ENCODE measurements at places on chromosomes 3 and 15.

DNA sequence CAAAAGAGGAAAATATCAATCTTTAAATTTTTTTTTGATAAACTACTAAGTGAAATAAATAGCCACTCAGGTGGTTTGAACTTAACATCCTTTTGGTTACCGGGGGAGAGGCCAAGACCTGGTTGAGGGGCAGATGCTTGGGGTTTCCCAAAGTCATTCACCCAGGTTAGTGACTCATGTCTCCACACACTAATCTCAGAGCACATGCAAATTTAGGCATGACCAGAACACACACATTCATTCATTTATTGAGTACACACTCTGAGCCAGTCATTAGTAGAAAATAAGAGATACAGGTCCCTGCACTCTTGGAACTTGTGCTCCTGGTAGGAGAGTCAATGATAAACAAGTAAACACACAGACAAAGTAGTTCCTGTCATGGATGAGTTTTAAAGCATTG, 7.3 kb downstream of the ILDR1 start:
- no peak for DNase-seq

GRCh38 chr3:29202378-29202777, 78.5 kb upstream of the RBMS3 start:
- DNase-seq, result no peak

DNA sequence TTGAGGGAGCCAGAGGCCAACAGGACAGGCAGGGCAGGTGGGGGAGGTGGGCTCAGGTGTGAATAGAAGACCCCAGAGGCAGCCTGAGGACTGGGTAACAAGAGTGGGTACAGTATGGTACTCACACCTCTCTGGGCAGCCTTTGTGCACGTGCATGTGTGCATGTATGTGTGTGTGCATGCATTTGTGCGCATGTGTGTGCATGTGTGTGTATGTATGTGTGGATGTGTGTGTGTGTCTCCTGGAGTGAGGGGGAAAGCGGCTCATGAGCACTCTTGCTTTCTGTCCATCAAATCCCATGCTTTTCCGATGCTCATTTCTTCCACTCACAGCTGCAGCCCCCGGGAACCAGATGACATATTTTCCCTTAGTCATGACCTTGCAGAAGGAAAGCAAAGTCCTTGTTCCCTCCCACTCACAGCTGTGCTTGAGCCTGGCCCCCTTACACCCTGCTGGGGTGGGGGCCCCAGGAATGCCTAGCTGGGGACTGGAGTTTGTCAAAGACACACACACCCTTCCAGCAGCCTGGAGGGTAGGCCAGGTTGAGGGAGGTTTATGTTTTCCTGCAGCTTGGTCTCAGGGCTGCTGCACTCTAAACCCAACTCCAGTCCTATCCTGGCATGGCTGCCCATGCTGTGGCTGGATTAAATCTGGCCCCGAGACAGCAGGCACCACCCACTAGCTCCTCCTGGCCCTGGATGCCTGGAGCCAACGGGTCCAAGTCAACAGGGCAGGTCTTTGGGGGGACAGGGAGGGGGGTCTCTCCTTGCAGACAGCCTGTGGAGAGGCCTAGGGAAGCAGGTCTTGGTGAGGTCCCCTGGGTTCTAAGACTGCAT, 22.5 kb downstream of the CCDC33 start:
- no peak for DNase-seq

GRCh38 chr3:50263478-50264382, 5.2 kb upstream of the SEMA3B start:
- no peak for DNase-seq

DNA sequence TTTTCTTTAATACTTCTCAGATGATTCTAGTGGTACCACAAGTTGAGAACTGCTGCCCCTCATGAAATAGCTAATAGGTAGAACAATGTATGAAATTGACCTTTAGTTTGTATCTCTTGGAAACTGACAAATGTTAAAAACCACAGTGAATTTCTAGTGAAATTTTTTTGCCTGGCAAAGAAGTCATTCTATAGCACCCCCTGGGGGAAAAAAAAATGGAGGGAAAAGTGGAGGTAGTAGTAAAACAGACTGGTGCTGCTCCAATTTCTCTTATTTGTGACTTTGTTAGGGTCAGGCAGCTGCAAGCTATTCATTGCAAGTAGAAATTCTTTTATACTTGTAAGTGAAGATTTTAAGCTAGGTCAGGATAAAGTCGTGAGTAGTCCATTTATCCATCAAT, 605.0 kb downstream of the NLGN1 start:
- no peak for DNase-seq

DNA sequence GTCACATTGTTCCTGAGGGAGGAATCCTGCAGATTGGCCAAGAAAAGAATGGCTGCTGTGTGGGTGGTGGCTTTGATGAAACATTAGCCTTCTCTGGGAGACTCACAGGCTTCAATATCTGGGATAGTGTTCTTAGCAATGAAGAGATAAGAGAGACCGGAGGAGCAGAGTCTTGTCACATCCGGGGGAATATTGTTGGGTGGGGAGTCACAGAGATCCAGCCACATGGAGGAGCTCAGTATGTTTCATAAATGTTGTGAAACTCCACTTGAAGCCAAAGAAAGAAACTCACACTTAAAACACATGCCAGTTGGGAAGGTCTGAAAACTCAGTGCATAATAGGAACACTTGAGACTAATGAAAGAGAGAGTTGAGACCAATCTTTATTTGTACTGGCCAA, 6.1 kb downstream of the PTX3 start:
- no peak for DNase-seq

- DNase-seq, result no peak
These were observed 57.0 kb downstream of the DUT start for GRCh38 chr15:48388016-48388851.

GRCh38 chr3:12327021-12327420, 38.2 kb downstream of the PPARG start:
- no peak for DNase-seq

DNA sequence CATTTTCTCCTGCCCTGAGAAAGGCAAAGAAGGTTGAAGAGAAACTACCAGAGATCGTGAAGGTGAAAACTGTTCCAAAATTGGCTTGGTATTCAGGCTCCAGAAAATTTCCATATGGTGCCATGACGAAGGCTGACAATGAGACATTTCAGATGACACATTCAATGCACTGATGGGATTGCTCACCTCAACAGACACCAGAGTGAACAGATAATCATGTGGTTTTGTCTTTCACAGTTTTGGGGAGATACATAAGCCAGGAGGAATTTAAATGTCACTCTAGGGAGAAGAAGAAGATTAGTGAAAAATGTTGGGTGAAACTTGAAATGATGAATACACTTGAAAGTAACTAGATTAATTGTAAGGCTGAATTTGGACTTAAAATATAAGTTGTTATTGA, 339.7 kb upstream of the EPHA3 start:
- no peak for DNase-seq

- DNase-seq, result no peak
These were observed 24.6 kb upstream of the GATA2 start for GRCh38 chr3:128517648-128518047.

DNA sequence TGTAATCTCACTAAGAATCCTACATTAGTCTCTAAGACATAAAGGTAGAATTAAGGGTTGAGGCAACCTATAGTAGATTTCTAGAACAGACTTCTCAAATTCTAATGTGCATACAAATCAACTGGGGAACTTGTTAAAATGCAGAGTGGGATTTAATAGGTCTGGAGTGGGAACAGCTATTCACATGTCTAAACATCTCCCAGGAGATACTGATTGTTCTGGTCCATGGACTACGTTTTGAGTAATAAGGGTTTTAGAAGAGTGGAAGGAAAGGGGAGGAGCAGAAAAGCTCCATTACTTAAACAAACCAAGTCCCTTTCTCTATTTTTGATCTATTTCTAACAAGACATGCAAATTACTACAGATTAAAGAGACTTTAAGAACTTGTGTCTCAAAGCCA, 524.8 kb downstream of the TUSC7 start:
- DNase-seq, result no peak

DNA sequence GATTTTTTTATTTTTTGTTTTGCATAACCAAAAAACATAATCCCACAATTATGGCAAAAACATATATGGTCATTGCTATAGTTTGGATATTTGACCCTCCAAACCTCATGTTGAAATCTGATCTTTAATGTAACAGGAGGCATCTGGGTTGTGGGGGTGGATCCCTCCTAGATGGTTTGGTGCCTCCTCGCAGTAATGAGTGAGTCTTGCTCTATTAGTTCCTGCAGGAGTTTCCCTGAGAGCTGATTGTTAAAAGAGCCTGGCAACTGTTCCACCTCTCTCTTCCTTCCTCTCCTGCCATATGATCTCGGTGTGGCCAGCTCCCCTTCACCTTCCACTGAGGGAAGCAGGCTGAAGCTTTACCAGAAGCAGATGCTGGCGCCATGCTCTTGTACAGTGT, 33.2 kb upstream of the TRIM59 start:
- DNase-seq, result no peak

DNA sequence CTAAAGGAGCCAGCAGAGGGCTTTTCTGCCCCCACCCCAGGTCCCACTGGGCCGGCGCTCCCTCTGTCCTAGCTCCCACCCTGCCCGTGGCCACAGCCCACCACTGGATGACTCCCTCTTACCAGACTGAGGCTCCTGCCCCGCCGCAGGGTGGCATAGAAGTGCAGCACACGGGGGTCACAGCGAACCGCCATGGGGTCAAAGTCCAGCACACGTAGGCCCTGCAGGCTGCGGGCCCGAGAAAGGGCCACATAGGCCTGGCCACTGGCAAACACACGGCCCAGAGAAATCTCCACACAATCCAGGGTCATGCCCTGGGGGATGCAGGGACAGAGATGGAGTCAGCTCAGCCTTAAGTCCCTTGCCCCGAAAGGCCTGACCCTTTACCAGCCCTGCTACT, 9.0 kb downstream of the PIF1 start:
- no peak for DNase-seq

GRCh38 chr3:114417675-114418074, 123.8 kb downstream of the TIGIT start:
- no peak for DNase-seq

GRCh38 chr3:150925751-150926201, 20.5 kb upstream of the MINDY4B start:
- DNase-seq, result peak; percentile 54

DNA sequence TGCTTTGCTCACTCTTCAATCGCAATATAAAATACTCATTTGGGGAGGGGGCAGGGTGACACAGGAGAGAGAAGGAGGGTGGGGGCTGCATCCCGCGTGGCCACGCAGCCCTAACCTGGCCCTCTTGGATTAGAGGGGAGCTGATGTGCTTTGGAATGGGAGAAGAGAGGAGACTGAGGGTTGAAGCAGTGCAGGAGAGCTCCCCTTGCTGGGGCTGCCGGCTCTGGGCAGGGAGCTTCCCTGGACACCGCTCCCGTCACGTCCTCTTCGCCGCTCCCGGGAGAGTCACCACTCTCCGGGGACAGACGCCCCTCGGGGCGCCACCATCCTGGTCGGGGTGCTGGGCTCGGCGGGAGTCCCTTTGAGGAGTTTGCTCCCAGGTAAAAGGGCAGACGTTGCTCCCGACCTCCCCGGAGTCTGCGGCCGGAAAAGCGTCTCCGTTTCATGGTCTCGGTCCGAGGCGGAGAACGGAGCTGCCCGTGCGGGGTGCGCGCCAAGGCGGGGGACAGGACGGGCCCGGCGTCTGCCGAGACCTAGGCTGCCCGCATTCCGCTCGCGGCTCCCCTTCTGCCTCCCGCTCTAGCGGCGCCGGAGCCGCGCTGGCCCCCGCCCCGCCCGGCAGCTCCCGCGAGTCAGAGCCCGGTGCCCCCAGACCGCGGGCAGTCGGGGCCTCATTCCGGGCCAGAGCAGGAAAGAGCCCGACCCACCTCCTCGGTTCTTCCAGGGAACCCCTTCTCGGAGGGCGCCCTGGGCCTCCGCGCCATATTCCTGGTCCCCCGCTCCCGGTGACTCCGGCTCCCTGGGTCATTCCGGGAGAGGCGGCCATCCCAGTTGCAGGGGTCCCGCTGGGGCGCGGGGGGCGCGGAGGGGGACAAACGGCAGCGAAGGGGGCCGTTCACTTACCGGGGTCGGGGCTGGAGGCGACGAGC, 603 bp downstream of the SLC7A14 start:
- peak; percentile 28 for DNase-seq

DNA sequence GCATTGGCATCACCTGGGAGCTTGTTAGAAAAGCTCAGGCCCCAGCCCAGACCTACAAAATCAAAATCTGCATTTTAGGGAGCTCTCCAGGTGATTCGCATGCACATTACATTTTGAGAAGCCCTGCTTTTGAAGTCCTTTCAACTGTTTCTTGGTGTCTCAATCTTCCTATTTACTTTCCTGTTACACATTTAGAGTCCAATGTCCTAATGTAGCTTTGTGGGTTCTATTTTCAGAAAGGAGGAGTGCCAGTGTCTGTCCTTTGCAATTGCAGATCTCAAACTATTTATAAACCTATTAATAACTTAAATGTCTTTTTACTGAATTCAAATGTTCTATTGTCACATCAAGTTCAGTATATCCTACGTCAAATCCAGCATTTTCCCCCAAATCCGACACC, 27.8 kb upstream of the MYRIP start:
- DNase-seq, result no peak

DNA sequence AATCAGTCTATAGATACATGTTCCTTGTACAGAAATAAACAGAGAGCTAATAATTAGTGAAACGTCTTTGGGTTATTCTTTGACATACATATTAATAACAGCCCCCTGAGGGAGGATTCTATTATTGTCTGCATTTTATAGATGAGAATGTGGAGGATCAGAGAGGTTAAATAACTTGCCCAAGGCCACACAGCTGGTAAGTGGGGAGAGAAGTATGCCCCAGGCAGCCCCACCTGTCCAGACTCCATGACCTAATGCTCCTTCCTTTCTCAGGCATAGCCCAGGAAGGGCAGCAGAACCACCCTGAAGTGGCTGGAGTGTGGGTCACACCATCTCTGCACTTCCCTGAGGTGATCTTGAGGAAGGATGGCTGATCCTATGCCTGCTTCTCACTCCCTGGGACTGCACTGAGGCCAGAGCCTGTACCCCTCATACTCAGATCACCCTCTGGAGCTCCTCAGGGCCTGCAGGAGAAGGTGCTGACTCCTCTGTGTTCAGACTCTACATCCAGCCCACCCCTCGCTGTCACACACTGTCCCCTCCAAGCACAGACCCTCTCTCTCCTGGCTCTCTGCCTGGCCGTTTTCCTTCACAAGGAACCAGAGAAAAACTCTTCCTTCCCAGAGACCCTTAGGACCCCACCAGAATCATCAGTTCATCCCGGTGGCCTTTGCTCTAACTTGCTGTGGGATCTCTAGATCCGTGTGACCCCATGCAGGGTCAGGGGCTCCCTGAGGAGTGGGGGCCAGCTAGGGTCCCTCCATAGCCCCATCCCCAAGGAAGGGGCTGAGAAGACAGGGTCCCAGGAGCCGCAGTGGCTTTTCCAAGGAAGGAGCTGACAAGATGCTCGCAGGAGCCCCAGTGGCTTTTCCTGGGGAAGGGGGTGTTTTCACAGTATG, 4.4 kb upstream of the HHATL start:
- no peak for DNase-seq

DNA sequence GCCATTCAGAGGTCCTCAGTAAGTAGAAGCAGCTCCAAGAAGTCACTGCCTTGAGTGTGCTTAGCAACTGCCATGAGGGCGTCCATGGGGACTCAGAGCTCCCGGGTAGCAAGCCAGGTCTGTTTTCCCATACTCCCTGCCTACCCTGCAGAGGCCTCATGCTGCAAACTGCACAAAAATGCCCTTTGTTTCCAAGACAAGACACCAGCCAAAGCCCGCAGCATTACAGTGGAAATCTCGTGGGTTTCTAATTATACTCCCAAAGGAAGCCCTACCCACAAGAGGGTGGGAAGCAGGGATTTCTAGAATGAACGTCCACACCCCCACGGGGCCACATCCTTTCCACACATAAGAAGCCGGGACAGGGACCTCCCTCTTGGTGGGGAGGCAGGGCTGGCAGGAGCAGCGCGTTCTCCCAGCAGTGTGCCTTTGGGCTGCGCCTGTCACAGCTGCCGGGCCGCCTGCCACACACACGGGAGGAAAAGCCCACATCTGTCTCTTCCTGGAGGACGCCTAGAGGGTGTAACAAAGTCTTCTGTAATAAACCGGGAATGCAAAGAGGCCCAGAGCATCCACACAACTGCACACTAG, 31.1 kb downstream of the FAM174B start:
- peak; percentile 30 for DNase-seq

All from right kidney (tissue), 9 donors.